ENCODE measurements at places on chromosomes 1 and 21.

GRCh38 chr1:25661043-25661815 lies 44.6 kb downstream of the MAN1C1 start:
- no peak for DNase-seq

DNA sequence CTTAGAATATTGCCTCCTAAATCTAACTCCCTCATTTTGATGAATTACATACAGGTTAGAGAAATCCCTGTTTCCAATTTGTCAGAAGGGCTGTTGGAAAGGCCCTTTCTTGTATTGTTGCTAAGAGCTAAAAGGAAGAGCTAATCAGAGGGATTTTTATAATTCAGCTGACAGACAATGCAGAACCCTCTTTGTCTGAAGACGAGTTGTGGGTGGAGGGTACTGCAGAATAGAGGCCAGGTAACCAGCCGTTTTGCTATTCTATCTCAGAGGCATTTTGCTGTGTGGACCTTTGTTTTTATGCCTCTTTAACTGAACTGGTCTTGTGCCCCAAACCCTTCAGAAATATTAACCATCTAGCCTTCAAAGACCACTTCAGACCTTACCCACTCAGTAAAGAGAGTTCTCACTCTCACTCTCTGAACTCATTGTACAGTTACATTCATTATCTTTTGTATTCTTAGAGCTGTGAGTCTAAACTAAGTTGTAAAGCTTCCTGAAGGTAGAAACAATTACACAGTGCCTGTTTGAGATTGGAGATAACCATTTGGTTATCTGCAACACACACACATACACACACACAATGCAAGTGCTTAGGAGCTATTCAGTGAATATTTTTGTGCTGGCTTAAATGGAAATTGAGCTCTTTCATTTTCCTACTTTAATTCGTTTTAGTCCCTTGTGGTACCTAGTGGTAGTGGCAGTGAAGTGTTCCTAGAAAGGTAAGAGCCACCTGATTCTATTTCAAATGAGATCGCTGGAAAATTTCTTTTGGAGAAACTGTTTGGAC lies 19.7 kb downstream of the KPNA6 start:
- DNase-seq, result no peak

DNA sequence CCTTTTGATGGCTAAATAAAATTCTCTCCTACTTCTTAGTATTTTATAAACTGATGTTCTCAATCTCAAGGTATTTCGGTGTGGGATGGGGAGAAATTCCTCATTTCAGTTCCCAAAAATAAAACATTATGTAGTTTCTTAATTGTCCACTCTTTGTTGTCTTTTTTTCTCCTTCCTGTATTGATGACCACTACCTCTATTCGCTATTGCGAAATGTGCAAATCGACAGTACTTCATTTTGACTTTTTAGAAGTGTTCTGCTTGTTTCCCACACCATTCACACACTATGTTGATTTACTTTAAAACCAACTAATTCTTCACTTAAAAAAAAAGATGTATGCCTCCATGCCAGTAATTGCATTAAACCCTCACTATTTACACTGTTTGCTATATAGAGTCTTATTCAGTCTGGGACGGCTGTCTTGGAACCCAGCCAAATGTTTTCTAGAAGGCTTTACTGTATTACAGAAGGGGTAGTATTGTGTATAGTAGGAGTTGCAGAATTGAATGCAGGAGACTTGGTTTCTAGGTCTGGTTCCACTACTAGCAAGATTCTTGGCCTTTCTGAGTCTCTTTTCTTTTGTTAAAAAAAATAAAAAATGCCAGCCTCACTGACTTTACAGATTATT lies 5.6 kb downstream of the RNF2 start:
- DNase-seq, result no peak

DNA sequence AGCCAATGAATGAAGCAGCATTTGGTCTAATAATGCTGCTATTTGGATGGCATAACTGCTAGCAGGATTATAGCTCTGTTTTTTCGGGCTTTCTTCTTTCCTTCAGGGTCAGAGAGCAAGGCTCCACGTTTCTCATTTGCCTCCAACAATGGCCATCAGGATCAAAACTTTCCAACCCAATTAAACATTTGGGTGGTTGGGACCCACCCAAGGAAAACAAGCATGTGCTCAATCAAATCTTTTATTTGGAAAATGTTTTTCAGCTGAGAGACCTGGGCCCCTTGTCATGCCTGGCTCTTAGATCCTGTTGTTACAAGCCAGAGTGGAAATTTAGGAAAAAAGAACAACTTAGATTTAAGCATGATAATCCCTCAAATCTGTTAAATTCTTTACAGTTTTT lies 373.1 kb upstream of the USP24 start:
- no peak for DNase-seq

Data from fibroblast of upper back skin (primary cell).